ENCODE measurements at places on chromosomes 1 and 21.

GRCh38 chr21:28801906-28802305 is 190.8 kb downstream of the LTN1 start:
- peak; percentile 44 for DNase-seq

GRCh38 chr1:14426854-14427253 is 171.6 kb upstream of the KAZN start:
- DNase-seq: no peak

DNA sequence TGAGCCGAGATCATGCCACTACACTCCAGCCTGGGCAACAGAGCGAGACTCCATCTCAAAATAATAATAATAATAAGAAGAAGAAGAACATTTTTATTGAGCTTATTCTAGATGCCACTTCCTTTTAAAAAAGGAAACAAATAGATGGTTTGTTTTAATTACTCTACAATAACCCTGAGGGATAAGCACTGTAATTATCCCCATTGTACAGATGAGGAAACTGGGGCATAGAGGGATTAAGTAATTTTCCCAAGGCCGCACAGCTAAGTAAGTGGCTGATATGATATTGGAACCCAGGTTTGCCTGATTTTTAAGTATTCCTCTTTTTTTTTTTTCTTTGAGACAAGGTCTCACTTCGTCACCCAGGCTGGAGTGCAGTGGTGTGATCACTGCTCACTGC is 58.5 kb upstream of the LRIG2 start:
- DNase-seq: no peak

DNA sequence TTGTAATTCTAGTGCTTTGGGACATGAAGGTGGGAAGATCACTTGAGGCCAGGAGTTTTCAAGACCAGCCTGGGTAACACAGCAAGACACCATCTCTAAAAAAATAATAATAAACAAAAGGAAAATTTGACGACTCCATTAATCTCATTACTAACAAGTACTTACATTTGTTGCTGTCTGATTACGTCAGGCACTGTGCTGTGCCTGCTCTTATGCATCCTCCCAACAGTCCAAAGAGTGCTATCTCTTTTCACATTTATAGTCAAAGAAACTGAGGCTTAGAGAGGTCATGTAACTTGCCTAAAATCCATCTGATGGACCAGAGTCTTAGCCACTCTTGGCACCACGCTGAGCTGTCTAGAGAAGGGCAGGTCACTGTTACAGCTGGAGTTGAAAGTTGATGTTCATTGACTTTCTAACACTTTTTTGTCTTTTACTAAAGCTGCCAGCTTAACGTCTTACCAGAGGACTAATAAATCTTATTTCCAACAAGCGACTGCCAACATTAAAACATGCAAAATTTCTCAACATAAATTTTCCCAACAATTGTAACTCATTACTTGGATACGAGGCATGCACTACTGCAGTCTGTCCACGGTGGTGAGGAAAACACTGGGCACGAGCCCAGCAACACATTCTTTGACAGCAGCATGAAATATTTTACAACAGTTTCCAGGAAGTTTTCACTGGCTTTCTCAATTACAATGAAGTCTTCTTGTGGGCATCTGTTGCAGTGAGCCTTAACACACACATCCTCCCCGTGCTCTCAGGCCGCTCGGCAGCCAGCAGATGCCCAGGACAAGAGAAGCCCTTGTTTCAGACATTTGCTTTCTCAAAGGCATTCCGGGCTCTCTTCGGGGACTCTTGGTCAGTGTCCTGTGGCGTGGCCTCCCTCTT is 262.9 kb upstream of the PROX1 start:
- DNase-seq: peak; percentile 19

GRCh38 chr21:40881767-40882166 is 34.8 kb upstream of the DSCAM start:
- no peak for DNase-seq

DNA sequence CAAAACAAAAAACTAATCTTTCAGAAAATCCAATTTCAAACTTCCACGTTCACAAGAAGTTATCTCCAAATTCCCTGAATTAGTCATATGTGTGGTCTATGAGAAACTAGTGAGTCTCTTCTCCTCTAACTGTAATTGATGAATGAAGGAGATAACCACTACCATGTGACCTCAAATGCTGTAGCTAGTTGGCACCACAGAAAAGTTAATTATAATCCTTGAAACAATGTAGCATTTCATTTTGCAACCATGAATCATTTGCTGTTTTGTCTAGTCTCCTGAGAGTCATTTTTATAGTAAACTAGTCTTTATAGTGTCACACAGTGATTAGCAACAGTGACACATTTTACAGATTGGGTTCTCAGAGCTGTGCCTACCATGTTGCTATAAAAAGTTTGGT is 287.5 kb downstream of the LRRIQ3 start:
- DNase-seq: no peak

- DNase-seq: no peak
Measured at GRCh38 chr1:176733661-176734060, 270.7 kb downstream of the PAPPA2 start.
